ENCODE measurements at places on chromosomes 3 and 15. TPM values are rescaled to one million over a fixed set of nuclear protein-coding genes. Genes with fewer than 3 reads are reported as not detected.

DNA sequence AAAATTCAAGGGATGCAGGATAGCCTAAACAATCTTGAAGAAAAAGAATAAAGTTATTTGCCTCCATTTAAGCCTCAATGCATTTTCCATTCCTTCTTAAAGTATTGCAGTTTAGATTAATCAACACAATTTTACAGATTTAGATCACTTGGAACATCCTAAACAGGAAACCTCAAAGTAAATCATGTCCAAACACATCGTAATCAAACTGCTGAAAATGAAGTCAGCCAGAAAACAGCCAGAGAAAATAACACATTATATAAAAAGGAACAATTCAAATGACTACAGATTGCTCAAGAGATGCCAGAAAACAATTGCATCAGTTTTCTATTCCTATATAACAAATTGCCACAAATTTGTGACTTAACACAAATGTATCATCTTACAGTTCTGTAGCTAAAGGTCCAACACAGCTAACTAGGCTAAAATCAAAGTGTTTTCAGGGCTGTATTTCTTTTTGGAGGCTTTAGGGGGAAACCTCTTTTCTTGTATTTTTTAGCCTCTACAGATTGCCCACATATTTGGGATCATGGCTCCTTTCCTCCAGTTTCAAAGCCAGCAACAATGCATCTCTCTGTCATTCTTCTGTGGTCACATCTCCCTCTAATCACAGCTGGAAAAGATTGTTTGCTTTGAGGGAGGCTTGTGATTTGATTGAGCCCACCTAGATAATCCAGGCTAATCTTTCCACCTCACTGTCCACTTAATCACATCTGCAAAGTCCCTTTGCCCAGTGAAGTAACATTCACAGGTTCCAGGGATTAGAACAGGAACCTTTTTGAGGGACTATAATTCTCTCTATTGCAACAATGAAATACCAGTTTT lies 543.3 kb upstream of the UBE2E2 start:
- DNase-seq = no peak

GRCh38 chr3:120263792-120264191 lies 21.2 kb downstream of the GPR156 start:
- DNase-seq = no peak

GRCh38 chr3:194163697-194164096 lies 27.7 kb downstream of the HES1 start:
- DNase-seq = no peak

KLHL40 gene
- not detected for total RNA-seq

DNA sequence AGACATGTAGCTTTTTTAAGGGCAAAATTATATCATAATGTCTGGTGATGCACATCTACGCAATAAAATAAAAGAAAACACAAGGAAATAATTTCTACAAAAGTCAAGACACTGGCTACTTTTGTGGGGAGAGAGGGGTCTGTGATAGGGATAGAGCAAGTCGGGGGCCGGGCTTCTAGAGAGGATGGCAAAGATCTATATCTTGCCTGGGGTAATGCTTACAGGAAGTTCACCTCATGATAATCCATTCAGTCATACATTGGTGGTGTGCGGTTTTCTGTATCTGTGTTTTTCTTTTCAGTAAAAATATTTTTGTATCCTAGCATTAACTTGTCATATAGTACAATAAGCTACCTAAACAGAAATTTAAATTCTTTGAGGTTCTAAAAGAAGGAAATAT lies 178.8 kb downstream of the ARRDC4 start:
- no peak for DNase-seq

- no peak for DNase-seq
These were observed 14.3 kb downstream of the LIMD1 start for GRCh38 chr3:45608885-45609284.
